Fibroblast of gingiva (primary cell): ENCODE measurements at places on chromosomes 2 and 18.

DNA sequence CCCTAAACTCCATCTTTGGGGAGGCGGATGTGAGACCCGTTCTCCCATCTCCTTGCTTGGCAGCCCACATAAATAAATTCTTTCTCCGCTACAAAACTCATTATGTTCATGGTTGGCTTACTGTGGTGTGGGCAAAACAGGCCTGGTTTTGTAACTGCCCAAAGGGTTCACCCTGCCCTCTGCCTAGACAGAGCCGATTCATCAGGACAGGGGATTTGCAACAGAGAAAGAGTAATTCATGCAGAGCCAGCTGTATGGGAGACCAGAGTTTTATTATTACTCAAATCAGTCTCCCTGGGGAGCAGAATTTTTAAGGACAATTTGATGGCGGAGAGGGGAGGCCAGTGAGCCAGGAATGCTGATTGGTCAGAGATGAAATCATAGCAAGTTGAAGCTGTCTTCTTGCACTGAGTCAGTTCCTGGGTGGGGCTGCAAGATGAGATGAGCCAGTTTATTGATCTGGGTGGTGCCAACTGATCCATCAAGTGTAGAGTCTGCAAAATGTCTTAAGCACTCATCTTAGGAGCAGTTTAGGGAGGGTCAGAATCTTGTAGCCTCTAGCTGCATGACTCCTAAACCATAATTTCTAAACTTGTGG lies 8.4 kb upstream of the RNF125 start:
- DNase-seq: no peak

GRCh38 chr2:101435001-101435862 lies 39.7 kb downstream of the RFX8 start:
- peak; percentile 70 for DNase-seq

DNA sequence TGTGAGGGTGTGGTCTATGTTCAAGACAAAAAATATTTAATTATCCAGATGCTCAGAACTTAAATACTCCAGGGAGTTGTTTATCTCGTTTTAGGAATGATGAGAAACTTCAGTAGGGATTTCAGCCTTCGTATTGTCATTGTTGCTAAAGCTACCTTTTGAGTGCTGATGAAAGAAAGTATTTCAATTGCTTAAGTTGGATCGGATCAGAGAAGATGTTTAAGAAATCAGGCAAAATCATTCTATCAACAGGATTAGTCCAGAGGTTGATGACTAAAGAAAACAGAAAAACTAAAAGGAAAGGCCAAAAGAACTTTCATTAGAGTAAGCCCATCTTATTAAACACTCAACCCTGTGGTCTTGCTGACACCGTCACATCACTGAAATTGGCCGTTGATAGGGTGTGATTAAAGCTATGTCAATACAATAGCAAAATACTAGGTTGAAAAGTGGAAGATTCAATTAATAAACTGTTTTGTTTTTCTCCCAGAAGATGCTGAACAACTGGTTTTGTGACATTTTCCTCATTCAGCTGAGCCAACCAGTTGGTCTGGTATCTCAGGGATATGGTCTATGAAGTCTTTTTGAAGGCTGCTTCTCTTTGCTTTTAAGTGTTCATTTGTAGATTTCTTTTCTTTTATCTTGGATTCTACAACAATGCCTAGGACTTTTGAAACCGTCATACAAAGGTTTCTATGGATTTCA lies 551.7 kb downstream of the SLC4A3 start:
- no peak for DNase-seq

GRCh38 chr2:66539452-66539851 lies 104.5 kb downstream of the MEIS1 start:
- DNase-seq: no peak

DNA sequence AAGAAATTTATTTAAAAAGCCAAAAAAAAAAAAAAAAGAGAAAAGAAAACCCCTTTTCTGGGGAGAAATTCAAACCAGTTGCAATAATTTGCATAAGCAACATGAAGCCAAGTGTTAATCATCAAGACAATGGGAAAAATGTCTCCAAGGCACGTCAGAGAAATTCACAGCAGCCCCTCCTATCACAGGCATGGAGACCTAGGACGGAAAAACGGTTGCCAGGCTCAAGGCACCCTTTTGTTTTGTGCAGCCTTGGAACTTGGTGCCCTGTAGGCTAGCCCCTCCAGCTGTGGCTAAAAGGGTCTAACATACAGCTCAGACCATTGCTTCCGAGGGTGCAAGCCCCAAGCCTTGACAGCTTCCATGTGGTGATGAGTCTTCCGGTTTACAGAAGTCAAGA lies 509.2 kb upstream of the SOX11 start:
- no peak for DNase-seq

DNA sequence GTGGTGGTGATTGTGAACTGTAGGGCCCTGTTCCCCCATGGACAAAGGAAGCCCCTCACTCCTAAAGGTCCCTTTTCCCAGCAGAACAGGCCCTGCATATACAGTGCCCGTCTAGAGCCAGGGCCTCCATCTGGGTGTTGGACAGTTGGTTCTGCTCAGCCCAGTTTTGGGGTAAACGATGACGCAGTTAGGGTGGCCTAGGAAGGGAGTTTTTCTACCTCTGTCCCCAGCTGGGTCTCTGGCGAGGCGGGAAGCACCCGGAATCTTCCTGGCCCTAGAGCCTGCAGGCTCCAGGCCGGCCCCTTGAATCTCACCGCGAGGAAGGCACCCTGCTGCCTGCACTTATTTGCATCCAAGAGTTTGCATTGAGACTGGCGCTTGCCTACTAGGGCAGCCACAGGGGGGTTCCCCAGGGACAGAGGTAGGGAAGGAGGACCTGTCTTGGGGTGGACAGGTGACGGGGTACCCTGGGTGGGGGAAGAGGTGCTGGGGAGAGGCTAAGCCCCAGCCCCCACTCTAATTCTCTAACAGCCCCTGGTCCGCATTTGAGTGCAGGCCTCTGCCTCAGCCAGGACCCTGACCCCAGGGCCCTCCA lies 529 bp upstream of the MTA3 start:
- no peak for DNase-seq

DNA sequence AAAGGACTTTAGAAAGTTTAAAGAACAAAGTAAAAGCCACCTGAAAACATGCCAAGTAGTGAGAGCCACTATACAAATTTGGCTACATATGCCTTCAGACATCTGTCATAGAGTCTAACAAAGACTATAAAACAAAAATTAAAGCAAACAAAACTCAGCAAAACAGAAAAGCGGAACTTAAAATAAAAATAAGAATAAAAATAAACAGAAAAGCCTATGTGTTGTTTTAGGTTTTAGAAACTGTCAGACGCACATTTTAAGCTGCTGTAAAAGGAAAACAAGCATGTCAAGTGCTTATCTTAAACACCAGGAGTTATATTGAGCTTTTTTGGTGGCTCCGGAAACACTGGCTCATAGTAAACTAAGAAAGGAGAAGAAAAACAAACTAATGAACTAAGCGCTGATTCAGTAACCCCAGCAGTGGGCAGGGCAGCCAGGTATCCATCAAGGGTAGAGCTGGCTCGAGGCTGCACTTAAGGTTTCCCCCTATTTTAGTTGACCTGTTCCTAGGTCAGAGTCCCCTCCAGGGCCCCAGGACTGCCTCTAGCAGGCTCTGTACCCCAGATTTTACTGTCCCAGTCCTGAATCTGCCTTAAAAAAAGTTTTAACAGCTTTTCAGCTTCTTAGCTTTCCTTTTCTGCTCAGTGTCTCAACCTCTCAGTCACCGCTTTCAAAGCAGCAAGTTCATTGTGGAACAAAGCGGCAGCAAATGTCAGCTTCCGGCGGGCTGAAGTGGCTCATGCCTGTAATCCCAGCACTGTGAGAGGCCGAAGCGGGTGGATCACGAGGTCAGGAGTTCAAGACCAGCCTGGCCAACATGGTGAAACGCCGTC lies 15.4 kb upstream of the RMC1 start:
- no peak for DNase-seq

GRCh38 chr18:69364930-69365329 lies 35.8 kb upstream of the DOK6 start:
- no peak for DNase-seq

- no peak for DNase-seq
Measured at GRCh38 chr18:55637204-55637603, 49.2 kb upstream of the TCF4 start.

DNA sequence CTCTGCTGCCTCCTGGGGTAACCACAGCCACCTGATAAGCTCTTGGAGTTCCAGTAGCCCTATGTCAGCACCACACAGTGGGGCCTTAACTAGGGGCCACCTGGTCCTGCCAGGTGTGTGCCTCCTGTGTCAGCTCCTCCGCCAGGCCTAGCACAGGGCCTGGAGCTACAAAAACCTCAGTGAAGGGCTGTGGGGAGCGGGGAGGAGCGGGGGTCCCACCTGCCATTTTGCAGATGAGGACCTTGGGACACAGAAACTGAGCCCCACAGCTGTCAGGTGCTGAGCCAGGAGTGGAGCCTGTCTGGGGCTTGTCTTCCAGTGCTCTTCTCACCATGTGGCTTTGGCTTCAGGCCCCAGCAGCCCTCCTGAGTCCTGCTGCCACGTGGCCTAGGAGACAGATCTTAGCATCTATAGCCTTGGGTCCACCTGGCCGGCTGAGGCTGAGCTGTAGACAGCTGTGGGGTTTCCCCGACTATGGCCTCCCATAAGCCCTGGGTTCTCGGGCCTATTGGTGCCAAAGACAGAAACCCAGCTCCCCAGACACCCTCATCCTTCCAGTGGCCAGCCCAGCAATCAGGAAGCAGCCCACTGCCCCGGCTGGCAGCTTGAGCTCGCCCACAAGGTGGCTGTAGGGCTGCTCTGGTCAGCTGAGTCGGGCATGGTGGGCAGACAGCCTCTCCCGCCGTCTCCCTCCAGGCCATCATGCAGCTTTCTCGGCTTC lies 104.5 kb upstream of the MCFD2 start:
- no peak for DNase-seq

DNA sequence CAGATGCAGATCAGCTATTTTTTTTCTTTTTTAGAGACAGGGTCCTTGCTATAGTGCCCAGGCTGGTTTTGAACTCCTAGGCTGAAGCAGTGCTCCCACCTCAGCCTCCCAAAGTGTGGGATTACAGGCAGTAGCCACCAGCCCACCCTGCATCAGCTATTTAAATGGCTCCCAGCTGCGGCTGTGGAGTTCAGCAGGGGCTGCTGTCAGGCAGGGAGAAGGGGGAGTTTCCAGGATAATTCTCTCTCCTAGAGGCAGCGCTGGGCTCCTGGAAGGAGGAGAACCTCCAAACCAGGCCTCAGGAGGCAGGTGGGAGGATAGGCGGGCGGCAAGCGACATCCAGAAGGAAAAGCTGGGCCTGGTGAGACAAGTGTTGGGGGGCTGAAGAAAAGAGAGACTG lies 65.7 kb downstream of the ACTR2 start:
- no peak for DNase-seq

DNA sequence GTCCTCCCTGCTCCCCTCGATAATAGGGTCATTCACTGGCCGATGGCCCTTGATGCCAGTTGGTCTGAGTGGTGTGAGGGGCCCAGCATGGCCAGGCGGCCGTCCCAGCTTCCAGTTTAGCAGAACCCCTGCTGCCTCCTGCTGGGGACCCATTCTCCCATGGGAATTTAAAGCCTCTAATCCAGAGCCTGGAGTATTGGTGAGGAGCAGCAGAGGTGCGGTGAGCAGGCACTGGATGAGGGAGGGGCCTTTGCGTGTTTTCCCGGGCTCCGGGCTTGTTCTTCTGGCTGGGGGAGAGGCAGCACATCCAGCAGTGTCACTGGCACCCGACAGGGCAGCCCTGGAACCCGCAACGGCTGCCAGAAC lies 17.4 kb downstream of the KCNIP3 start:
- no peak for DNase-seq

DNA sequence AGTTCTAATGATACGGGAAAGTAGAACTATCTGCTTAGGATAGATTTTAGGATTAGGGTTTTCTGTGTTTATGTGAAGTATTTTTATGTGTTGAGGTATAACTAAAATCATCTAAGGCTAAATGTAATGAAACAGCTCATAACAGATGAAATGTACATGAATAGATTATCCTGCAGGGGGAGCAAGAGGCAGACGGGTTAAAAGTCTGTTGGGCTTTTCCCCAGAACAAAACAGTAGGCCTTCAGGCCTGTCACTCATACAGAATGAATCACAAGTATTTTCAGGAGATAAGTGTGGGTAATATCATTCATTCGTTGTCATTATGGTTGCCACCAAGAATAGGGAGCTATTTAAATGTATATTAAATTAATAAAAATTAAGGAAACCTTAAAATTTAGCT lies 107.9 kb upstream of the IL1R2 start:
- DNase-seq: peak; percentile 58

GRCh38 chr2:10966741-10967140 lies 55.0 kb downstream of the KCNF1 start:
- DNase-seq: no peak

- no peak for DNase-seq
Measured at GRCh38 chr18:11714244-11714918, 25.3 kb downstream of the GNAL start.

DNA sequence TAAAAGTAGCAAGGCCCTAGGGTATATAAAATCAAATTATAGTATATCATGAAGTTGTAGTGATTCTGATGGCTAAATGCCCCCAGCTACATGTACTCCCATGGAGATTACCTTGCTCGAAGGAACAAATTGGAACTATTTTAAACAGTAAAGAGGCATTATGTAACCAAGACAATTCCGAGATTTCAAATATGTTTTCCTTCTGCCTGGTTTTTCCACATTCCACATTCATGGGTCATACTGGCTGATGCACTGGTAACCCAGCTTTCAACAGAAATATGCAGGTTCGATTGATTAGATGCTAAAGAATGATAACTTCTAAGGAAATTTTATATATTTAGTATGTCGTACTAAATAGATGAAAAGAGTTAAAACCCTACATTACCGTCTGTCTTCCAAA lies 62.3 kb upstream of the MGAT4A start:
- DNase-seq: no peak

GRCh38 chr2:204491528-204491927 lies 53.7 kb upstream of the PARD3B start:
- peak; percentile 44 for DNase-seq

- DNase-seq: peak; percentile 99
Measured at GRCh38 chr2:200039724-200040650, 84.6 kb downstream of the MAIP1 start.

GRCh38 chr2:26359886-26360473 lies 13.4 kb upstream of the ADGRF3 start:
- no peak for DNase-seq

- DNase-seq: no peak
Measured at GRCh38 chr2:124708661-124709060, 683.6 kb downstream of the CNTNAP5 start.

GRCh38 chr2:67965246-67965645 lies 97.6 kb downstream of the C1D start:
- DNase-seq: no peak

GRCh38 chr2:223887127-223887526 lies 49.7 kb upstream of the AP1S3 start:
- DNase-seq: peak; percentile 60

DNA sequence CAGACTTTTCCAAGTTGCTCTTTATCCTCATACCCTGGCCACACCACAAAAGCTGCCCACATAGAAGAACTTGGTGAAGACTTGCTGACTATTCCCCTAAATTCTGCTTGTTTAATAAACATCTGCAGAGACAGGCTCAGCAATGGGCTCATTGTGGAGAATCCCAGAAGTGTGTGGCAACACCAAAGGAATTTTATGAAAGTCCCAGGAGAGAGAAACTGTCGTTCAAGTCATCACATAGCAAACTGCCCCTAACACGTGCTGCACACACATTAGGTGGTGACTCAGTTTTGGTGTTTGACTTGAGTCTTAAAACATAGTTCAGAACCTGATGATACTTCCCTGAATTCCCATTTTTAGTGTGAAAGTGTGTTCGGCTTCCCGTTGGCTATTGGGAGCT lies 38.6 kb downstream of the CYP1B1 start:
- peak; percentile 78 for DNase-seq

GRCh38 chr2:15238028-15238427 lies 323.1 kb downstream of the NBAS start:
- no peak for DNase-seq
